ENCODE measurements at places on chromosomes 5 and 9.

- DNase-seq, result no peak
Measured at GRCh38 chr5:148688787-148689186, 34.5 kb upstream of the HTR4 start.

DNA sequence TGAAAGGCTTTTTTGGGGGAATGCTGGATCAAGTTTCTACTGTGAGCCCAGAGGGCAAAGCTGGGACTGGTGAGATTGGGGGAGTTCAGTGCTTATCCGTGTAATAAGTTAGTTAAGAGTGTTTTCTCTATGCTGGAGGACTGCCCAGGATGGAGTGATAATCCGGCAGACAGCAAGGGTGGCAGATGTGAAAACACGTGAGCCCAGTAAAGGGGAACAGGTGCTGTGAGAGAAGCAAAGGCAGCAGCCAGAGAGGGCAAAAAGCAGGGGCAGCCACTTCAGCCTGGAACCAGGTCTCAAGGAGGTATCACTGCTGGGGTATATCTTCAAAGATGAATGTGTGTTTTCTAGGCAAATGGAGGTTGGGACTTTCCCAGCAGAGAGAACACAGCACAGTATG lies 53.9 kb downstream of the GALNT10 start:
- DNase-seq, result no peak

DNA sequence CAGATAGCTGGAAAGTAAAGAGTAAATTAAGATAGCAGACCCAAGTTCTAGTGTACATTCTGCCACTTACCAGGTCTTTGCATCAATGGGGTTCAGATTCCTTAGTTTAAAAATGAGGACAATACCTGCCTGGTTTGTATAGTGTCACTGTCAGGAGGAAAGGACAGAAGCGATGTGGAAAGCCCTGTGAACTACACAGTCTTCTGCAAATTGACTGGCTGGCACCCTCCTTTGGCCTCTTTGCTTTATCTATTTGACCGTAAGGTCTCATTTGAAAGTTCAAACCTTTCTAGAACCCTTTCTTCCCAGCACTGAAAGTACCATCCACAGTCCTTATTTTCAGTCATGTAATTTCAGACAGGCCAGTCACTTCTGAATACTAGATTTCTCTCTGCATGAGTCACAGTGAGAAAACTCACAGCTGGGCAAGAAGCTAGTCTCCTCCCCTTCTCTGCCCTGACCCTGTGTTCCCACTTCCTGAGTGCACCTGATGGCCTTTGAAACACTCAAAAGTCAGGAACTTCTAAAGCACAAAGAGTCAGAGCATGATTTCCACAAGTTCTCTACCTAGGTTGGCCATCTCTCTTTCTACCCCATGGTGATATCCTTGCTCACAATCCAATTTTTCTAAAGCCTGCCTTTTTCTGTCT lies 91.3 kb upstream of the RASEF start:
- no peak for DNase-seq

GRCh38 chr5:51384281-51384840 lies 1.1 kb downstream of the ISL1 start:
- no peak for DNase-seq

- no peak for DNase-seq
Measured at GRCh38 chr9:31912636-31913035, 471.8 kb upstream of the ACO1 start.

DNA sequence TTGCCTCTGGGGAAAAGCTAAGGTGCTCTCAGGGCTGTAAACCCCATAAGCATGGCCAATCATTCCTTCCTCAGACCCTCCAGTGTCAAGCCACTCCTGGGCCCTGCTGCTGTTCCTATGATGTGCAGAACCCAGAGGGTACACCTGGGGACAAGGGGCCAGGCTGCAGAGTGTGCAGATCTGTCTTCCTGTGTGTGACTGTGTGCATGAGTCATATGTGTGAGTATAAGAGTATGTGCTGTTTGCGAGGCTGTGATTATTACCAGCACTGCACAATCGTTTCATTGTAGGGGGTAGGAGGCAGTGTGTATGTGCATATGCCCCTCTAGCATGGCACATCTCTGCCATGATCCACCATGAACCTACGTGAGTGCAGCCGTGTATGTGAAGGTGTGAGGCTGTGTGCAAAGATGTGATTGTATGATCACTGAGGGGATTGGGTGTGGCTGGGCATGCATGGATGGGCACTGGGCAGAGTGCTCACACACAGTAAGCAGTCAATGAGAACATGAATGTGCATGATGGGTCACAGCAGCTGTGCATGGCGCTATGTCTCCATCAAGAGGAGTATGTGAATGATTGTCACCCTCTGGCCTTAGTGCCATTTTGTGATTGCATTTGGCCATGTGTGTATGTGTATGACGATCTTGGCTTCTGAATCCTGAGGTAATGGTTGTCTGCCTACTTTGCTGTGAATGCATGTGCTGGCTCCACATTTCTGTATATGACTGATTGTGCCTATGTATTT lies 2.4 kb upstream of the OR1K1 start:
- no peak for DNase-seq

- no peak for DNase-seq
Measured at GRCh38 chr9:107982745-107983144, 493.2 kb upstream of the KLF4 start.

DNA sequence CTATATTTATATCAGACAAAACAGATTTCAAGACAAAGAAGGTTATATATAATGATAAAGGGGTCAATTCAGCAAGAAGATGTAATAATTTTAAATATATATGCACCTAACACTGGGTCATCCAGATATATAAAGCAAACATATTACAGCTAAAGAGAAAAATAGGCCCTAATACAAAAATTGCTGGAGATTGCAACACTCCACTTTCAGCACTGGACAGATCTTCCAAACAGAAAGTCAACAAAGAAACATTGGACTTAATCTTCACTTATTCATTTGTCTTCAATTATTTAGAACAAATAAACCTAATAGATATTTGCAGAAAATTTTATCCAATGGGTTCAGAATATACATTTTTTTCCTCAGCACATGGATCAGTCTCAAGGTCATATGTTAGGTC lies 45.8 kb downstream of the MEIKIN start:
- DNase-seq, result no peak

DNA sequence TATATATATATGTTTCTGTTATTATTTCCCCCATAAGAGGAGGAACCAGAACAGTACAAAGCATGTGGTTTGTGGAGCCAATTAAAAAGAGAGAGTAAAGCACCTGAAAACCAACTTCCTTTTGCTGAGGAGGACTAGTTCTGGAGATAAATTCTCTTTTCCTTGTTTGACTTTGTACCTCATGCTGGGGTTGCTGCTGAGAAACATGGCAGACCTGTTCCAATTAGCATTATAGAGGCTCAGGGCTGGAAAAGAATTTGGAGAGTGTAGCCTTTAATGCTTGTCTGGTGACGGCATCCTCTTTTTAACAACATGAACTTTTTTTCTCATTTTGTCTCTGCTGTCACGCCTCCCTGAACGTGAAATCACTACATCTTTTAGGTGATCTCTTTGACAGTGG lies 32.8 kb upstream of the NMUR2 start:
- DNase-seq, result peak; percentile 68

- DNase-seq, result no peak
Measured at GRCh38 chr9:3479514-3480352, 46.1 kb downstream of the RFX3 start.

GRCh38 chr9:84828046-84828445 lies 158.5 kb downstream of the NTRK2 start:
- DNase-seq, result no peak

- no peak for DNase-seq
Measured at GRCh38 chr5:74567411-74567995, 73.0 kb downstream of the ENC1 start.

DNA sequence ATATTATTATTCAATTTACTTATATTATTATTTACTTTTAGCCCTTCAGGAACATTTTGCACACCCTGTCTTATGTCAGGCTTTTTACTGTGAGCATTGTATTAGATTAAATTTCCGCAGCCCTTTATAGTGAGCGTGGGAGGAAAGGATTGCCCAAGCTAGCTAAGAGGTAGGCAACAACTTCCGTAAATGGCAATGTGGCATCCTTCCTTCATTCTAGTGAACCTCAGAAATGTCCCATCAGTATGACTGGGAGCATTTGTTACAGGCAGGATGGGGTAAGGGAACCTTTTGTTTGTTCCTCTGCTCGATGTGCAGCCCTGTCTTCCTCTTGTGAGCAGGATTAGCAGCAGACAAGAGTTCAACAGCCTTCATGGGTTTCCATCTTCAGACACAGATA lies 6.2 kb upstream of the CD180 start:
- DNase-seq, result no peak

DNA sequence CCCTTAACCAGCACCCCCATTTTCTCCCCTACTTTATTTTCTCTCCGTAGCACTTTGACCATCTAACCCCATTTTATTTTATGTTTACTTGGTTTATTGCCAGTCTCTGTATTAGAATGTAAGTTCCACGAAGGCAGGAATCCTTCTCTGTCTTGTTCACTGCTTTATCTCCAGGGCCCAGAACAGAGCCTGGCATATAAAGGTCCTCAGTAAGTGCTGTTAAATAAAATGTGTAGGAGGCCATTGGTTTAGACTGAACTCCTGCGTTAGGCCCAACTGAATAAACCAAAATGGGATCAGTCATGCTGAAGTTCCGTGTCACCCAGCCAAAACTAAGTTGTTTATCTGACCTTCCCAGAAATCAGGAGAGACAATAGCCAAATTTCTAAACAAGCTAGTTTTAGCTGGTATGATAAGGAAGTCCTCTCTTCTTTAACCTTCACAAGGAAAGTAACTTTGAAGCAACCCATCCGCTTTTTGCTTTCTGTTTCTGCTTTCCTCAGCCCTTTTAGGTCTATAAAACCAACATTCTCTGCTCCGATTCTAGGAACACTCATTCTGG lies 29.0 kb upstream of the CCNJL start:
- no peak for DNase-seq

DNA sequence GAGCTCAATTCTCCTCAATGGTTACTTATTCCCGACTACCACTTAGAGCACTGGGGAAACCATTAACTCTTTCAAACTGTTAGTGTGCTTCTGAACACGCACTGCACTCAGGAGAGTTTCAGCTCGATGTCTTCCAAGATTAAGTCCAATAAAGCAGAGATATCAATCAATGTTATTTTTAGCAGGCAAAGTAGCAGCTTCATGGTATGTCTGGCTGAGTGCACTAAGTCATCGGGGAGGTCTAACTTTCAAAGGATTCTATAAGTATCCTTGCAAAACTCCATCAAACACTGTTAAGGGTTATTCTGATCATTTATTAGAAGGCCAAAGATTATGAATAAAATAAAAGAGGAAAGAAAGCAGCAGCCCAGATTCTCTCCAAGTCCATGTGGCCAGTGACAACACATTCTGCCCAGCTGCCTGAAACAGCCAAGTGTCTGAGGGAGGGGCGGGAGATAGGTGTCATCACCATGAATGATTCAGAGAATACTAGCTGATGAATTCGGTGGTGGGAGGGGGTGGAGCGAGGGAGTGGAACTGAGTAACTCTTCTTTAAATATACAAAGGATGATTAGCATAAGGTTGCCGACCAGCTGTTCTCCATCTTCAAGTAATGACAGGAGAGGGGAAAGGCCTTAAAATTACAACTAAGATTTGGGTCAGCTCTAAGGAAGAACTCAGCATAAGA lies 21.3 kb downstream of the NREP start:
- peak; percentile 64 for DNase-seq

DNA sequence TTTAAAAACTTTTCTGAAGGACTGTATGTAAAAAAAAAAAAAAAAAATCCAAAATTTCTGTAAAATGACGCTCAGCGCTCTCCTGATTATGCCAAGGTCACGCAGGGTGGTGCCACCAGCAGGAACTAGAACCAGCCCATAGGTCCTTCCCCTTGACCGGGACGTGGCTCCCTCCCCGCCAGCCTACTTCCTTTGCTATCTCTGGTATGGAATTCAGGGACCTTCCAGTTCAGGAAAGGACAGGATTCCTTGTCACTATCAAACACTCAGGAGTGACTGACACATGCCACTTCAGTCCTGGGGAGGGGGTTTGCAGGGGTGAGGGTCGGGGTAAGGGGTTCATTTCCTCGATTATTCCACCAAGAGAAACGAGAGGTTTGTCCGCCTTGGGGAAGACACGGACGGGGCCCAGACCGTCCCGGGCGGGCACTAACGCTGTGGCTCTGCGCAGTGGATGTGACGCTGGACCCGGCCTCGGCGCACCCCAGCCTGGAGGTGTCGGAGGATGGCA lies 18.8 kb downstream of the BTNL9 start:
- DNase-seq, result peak; percentile 36

GRCh38 chr9:132755096-132755495 lies 84.8 kb downstream of the GTF3C4 start:
- no peak for DNase-seq

DNA sequence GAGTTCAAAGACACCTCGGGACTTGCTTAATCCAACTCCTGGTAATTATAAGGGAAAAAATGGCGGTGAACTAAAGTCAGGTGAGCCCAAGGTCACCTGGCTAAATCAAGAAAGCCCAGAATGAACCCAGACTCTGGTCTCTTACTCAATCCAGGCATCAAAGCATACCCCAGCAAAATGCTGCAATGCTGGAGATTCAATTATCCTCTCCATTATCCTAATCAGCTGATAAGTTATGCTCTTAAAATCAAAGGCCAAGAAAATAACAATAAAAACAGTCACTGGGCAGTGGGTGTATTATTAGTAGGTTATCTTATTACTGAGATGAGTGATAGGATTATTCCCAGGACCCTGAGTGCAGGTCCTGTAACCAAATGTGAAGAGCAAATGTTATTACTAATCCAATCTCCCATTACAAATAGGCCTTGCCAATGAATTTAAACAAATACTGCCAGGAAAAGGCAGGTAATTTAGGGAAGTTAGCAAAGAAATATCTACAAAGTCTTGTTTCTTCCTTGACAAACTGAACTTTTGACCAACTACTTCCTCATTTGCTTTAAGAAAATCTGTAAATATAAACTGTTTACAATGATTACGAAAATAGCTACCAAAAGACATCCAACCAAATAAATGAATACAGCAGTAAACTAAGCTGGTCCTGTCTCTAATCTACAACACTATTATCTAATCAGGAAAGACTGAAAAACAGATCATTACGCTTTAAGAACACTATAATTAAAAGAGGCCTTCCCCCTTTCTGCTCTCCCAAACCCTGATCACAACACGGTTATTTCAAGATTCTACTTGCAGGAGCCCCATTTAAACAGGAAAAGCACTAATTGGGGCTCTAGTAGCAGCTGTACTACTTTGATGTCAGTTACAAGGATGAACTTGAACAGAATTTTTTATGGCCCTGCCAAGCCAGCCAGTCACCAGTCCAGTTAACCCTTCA lies 103.2 kb downstream of the MED27 start:
- DNase-seq, result no peak

GRCh38 chr5:124841829-124842712 lies 95.6 kb upstream of the ZNF608 start:
- no peak for DNase-seq

- DNase-seq, result no peak
Measured at GRCh38 chr5:2271316-2271715, 388.6 kb upstream of the IRX4 start.

- peak; percentile 88 for DNase-seq
Measured at GRCh38 chr9:129131300-129132145, 20.3 kb downstream of the PTPA start.

GRCh38 chr9:113624721-113625120 lies 161.2 kb downstream of the RGS3 start:
- no peak for DNase-seq

GRCh38 chr5:102483736-102484135 lies 15.1 kb downstream of the SLCO6A1 start:
- no peak for DNase-seq

All from GM23338 (cell line).